ENCODE measurements at places on chromosomes 2 and 18. TPM values are rescaled to one million over a fixed set of nuclear protein-coding genes. Genes with fewer than 3 reads are reported as not detected.

The FAM237A gene
- not detected for total RNA-seq

The RUFY4 gene
- total RNA-seq = not detected

DNA sequence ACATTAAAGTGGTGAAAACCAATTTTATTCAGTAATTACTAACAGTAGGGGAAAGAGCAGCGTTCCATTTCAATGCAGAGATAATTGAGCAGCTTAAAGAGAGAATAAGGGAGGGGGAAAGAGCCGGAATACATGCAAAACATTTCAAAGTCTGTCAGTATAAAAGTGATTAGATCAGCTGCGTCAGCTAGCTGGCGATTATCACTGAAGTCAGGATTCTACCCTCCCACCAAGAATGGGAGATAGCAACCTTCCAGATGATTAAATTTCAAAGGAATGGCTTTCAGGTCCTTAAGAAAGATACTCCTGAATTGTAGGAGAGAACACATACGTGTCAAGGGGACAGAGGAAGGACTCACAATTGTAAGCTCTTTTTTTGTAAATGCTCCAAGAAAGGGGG, 2.7 kb upstream of the ZC3H6 start:
- DNase-seq = no peak

DNA sequence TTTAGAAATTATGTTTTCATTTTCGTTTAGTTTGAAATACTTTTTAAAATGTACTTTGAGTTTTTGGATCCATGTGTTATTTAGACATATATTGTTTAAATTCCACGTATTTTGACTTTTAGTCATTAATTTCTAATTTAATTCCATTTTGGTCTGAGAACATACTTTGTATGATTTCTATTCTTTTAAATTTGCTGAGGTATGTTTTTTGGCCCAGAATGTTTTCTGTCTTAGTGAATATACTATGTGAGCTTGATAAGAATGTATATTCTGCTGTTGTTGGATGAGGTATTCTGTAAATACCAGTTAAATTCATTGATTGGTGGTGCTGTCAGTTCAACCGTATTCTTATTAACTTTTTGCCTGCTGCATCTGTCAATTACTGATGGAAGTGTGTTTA, 26.4 kb downstream of the VRK2 start:
- no peak for DNase-seq

GRCh38 chr2:35410431-35411061, 945.0 kb upstream of the CRIM1 start:
- no peak for DNase-seq

DNA sequence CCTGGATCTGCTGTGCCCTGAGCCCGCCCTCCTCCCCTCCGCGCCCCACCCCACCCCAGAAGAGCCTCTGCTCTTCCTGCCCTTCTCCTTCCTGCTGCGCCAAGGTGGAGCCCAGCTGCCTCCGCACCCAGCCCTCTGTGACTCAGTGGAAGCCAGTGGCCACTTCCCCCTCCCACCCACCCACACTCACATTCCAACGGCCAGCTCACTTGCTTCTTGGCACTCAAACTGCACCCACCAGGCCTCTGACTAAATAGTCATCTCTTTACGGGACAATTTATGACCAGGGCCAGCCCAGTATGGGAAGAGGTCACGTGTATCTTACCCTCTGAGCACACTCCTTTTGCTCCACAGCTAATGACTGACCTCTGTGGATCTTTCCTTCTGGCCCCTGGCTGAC, 150.4 kb upstream of the SLC1A4 start:
- DNase-seq = no peak

- DNase-seq = no peak
Measured at GRCh38 chr2:66109419-66109818, 325.5 kb upstream of the MEIS1 start.

DNA sequence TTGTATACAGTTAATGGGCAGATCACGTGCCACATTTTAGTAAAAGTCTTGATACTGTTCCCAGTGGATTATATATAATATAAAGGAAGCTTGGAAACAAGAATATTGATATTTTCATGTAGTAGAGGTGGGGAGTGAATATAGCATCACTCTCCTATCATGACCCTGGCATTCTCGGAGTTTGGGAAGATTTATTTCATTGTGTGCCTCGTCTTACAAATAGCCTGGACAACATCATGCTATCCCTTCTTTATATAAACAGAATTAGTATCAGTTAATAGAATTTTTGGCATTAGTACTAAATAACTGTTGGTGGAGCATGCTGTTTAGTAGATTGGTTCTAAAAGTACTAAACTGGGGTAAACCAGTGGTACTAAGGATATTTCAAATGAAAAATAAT, 212.0 kb upstream of the BOD1L2 start:
- DNase-seq = no peak

DNA sequence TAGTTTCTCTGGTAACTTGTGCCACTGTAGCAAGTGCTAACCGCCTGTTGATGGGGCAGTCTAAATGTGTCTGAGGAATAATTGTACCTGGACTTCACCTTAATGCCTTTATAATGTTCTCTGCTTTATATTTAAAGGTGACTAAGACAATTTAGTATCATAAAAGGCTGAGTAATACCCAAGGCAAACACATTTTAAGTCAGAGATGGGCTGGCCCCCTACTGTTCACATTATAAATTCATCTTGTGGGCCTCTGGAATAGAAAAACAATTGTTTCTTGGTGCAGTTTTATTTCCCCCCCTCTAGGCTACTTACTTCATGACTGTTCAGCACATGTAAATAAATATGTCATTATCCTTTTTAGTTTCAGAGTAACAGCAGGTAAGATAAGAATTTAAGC, 559.3 kb upstream of the PIK3C3 start:
- DNase-seq = no peak

DNA sequence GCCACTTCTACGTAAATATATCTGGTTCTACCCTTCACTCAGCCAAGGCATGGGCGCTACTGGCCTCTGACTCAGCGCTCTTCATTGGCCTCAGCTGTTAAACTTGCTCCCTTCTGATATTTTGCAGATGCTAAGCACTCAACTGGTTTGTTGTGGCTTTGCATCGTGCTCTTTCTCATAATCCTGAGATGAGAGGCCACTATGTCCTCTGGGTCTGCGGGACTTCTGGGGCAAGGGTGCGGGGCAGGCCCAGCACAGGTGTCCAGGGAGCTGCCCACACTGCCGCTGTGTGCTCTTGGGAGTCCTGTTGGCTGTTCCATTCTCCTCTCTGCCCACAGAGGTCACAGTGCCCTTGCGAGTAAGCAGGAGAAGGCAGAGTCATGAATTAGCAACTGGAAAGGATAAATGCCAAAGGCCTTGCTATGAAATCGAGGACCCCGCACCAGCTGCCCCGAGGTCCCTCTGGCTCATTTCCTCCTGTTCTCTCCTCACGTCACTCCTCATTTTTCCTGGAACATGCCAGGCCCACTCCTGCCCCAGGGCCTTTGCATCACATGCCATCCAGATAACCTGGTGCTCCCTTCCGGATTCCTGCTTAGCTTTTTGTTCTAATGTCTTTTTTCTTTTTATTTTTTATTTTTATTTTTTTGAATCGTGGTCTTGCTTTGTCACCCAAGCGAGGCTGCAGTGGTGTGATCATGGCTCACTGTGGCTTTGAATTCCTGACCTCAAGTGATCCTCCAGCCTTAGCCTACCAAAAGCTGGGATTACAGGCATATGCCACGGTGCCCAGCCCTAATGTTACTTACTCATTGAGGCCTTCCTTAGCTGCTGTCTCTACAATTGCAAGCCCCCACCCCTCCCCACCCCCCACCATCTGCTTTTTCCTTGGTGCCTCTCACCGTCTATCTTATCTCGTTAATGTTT, 34.9 kb upstream of the MAT2A start:
- DNase-seq = no peak

GRCh38 chr2:231563378-231563961, 29.2 kb upstream of the TEX44 start:
- DNase-seq = peak; percentile 32

- DNase-seq = no peak
Measured at GRCh38 chr2:204722691-204723090, 177.4 kb downstream of the PARD3B start.

DNA sequence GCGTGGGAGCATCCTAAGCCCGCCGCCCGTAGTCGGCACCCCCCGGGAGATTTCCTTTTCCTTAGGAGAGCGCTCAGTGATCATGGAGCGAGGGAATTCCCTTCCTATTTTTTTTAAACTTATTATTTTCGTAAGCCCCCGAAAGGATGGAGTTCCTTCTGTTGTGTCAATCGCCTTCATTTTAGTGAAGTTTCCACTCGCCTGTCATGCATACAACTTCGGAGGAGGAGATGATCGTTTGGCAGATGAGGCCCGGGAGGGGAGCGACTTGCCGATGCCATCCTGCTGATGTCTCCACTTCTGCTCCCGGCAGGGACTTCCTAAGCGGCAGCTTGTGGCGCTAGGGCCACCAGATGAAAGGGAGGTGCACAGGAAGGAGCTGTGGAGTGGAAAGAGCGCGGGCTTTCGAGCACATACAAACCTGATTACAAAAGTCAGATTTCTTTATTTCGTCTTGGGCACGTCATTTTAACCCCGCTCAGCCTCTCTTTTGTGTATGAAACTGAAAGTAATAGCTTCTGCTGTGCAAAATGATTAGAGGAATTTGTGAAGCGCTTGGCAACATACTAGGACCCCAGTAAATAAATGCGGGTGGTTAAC, at the start of gene ADGRF3:
Gene ADGRF3, minus strand, starts transcription at position 336 of the 600 bp plus-strand sequence. CDS start 555 bp downstream, outside the sequence.
- no peak for DNase-seq

Measured in chondrocyte (in vitro differentiated cells).